B cell (primary cell): ENCODE measurements at places on chromosomes 13 and 19.
A peak's percentile ranks its signal among the peaks of the same experiment; 100 is the strongest.

DNA sequence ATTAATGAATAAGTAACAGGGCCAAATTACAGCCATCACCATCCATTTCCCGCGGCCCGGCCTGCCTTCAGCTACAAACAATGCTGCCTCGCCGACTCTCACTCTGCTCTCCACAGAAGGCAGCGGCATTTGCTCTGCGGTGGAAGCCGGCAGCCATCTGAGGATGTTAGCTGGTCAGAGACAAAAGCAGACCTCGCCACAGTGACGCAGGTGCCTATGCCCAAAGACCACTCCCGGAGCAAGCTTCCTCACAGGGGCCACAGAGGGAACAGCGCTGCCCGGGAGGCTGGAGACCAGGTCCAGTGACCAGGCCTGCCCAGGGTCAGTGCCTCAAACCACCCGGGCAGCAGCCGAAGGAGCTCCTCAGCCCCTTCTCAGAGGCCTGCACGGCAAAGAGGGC lies 16.4 kb downstream of the PEPD start:
- H3K36me3 ChIP-seq: peaks cover 6% of the 10 kb centered on the region
- H3K4me1 ChIP-seq: no peaks in the 10 kb centered on the region
- no peaks in the 10 kb centered on the region for H3K27me3 ChIP-seq
- no peak overlapping the region for H3K27ac ChIP-seq

DNA sequence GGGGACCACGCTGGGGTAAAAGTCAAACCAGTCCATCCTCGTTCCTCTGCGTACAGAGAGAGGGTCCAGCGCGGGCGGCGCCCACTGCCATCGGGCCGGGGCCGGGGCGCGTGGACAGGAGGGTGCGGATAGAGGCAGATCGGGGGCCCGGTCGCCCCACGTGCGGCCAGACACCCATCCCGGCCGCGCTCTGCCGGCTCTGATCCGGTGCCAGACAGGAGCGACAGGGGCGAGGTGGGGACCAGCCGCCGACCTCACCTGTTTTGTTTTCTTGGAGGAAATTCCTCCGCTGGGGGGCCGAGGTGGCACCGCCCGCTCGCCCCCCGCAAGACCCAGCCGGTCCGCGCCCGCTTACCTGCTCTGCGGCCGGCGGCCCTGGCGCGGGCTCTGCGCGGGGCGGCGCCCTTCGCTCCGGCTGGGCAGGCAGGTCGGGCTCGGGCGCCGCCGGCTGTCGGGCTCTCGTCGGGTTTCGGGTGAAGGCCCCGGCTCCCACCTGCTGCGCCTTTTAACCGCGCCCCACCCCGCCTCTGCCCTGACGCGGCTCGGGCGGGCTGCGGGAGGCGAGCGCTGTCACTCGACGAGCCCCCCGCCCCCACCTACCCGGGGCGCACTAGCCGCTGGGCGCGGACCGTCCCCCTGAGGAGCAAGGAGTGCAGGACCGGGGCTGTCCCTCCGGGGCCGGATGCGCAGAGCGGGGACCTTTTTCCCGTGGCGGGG lies at the start of gene GJB6:
Gene GJB6 (minus strand): TSS at position 481 of the 717 bp plus-strand sequence. CDS start 8,839 bp downstream, outside the sequence.
- peaks cover 4% of the 10 kb centered on the region for H3K27me3 ChIP-seq
- no peak within 1 kb of the TSS for H3K27ac ChIP-seq
- peak within 1 kb of the TSS; percentile 8 for H3K4me3 ChIP-seq
- H3K36me3 ChIP-seq: no peaks in the 10 kb centered on the region
- H3K4me1 ChIP-seq: peaks cover 15% of the 10 kb centered on the region

GRCh38 chr19:9857920-9858746 lies 23.0 kb downstream of the PIN1 start:
- H3K27ac ChIP-seq: no peak overlapping the region
- no peak overlapping the region for H3K4me3 ChIP-seq
- peaks cover 12% of the 10 kb centered on the region for H3K4me1 ChIP-seq
- DNase-seq: no peak
- H3K27me3 ChIP-seq: no peaks in the 10 kb centered on the region
- H3K36me3 ChIP-seq: no peaks in the 10 kb centered on the region

- peak within 1 kb of the TSS; percentile 98 for H3K27ac ChIP-seq
- H3K4me1 ChIP-seq: peaks cover 38% of the 10 kb centered on the region
- no peaks in the 10 kb centered on the region for H3K27me3 ChIP-seq
- H3K4me3 ChIP-seq: peak within 1 kb of the TSS; percentile 91
- no peaks in the 10 kb centered on the region for H3K36me3 ChIP-seq
These were observed at the start of the genes PSENEN and U2AF1L4 for GRCh38 chr19:35745328-35746086. Gene PSENEN (plus strand): TSS chr19:35745651. CDS start chr19:35745931, 280 bp downstream. Gene U2AF1L4 (minus strand): TSS chr19:35745418. CDS start chr19:35745391, 27 bp downstream.

DNA sequence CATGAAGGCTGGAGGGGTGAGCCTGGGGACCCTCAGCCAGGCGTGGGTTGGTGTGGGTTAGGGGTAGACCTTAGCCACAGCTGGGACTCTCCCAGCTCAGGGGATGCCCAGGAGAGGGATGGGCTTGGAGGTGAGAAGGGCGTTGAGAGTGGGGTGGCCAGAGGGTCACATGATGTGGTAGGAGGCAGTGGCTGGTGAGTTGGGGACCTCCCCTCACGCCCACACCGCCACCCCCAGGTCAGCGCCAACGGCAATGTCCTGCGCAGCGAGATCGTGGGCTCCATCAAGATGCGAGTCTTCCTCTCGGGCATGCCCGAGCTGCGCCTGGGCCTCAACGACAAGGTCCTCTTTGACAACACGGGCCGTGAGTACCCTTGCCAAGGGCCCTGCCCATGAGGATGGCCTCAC lies 28.5 kb downstream of the AP1M1 start:
- no peaks in the 10 kb centered on the region for H3K4me1 ChIP-seq
- H3K4me3 ChIP-seq: no peak overlapping the region
- H3K36me3 ChIP-seq: peaks cover 1% of the 10 kb centered on the region

- H3K27me3 ChIP-seq: no peaks in the 10 kb centered on the region
- H3K27ac ChIP-seq: peak overlapping the region; percentile 4
- no peak overlapping the region for H3K4me3 ChIP-seq
- H3K36me3 ChIP-seq: peaks cover 71% of the 10 kb centered on the region
- DNase-seq: no peak
- H3K4me1 ChIP-seq: peaks cover 89% of the 10 kb centered on the region
These were observed 6.0 kb upstream of the CCDC97 start for GRCh38 chr19:41303954-41304353.
